Activated T-helper 1 cell treated with anti-CD3 and anti-CD28 coated beads, Interleukin-2, amount 50 U/mL, for 16 hours (primary cell): ENCODE measurements at places on chromosomes 3 and 15.

DNA sequence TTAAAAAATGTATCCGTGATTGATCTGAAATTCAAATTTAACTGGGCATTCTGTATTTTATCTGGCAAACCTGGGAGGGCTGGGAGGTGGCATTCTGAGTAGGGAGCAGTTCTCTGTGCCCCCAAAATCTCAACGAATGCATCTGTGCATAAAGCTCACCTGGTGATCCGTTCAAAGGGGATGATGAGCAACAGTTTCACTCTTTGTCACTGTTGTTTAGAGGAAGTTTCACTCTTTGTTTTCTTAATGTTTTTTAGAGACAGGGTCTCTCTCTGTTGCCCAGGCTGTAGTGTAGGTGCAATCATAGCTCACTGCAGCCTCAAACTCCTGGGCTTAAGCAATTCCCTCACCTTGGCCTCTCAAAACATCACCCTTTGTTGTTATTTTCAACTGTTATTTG is 186.7 kb downstream of the SSR3 start:
- DNase-seq = no peak

GRCh38 chr3:47586746-47587145 is 8.1 kb upstream of the CSPG5 start:
- DNase-seq = no peak

DNA sequence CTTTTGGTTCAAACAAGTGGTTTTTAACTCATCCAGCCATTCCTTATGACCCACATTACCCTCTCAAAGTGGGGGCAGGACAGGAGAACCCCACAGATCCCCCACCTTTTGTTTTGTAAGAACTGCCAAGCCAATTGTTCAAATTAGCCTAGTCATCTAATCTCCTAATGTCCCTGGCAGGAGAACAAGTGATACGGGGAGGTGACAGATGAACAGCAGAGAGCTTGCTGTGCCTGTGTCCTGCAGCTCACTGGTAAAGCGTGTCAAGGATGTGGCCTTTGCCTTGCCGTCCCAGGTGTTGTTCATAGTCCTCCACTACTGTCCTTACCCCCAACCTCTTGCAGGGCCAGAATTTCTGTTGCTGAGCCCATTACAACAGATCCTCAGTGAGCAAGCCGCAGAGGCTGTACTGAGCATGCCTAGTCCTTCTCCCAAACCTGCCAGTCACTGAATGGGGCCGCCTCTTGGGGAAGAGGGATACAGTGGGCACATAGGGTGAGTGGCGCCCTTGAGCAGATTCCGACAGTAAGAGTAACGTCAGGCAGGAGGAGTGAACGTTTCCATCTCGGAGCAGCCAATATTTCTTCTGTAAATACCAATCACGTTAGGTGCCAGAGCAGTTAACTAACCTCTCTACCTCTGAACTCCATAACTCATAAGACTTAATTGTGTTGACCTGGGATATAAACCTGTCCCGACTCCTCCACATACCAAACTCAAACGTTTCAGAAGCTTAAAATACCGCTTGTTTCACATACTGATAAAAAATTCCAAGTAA is 87.4 kb downstream of the ITPR1 start:
- no peak for DNase-seq

GRCh38 chr3:53842436-53843194 is 3.6 kb downstream of the CHDH start:
- DNase-seq = no peak

- DNase-seq = no peak
These were observed 47.0 kb upstream of the RARB start for GRCh38 chr3:25381083-25381482.

GRCh38 chr3:126113733-126114442 is 30.0 kb upstream of the SLC41A3 start:
- no peak for DNase-seq

- no peak for DNase-seq
These were observed 62.7 kb upstream of the SLCO3A1 start for GRCh38 chr15:91790836-91791235.

- DNase-seq = no peak
These were observed 226.0 kb downstream of the ZMAT3 start for GRCh38 chr3:178845420-178846118.

- no peak for DNase-seq
These were observed 10.2 kb downstream of the KBTBD13 start for GRCh38 chr15:65086680-65087111.

DNA sequence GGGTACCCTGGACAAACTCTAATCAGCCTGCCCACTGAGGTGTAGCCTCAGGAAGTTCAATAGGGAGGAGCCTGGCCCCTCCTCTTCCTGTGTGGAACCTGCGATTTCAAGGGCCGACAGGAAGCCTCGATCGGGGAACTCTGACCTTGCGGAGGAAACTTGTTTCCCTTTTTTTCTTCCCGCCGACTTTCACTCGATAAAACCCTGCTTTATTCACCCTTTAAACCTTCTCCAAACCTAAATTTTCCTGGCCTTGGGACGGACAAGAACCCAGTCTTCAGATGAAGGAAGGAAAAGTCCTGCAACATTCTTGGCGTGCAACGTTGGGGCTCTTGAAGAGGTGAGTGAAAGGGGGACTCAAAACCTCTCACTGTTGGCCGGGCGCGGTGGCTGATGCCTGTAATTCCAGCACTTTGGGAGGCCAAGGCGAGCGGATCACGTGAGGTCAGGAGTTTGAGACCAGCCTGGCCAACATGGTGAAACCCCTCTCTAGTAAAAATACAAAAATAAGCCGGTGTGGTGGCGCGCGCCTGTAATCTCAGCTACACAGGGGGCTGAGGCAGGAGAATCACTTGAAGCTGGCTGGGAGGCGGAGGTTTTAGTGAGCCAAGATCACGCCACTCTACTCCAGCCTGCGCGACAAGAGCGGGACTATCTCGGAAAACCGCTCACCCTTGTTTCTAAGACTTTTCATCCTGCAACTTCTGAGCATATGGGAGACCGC is 208.2 kb downstream of the ZNF385D start:
- DNase-seq = no peak

DNA sequence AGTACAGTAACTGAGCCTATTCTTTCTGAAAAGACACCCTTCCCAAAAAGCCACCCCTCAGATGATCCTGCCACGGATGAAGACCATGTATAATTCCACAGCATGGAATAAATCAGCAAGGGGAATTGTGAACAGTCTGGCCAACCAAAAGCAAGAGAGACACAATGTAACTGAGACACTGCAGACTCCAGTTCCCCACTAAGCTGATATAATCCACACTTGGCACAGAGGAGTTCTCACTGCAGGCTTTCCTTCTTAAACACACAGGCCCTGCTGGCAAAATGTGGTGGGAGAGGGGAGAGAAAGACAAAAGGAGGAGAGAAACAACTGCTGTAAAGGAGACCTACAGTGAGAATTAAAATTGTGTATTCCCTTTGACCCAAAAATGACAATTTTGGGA is 12.7 kb downstream of the GPR156 start:
- no peak for DNase-seq

DNA sequence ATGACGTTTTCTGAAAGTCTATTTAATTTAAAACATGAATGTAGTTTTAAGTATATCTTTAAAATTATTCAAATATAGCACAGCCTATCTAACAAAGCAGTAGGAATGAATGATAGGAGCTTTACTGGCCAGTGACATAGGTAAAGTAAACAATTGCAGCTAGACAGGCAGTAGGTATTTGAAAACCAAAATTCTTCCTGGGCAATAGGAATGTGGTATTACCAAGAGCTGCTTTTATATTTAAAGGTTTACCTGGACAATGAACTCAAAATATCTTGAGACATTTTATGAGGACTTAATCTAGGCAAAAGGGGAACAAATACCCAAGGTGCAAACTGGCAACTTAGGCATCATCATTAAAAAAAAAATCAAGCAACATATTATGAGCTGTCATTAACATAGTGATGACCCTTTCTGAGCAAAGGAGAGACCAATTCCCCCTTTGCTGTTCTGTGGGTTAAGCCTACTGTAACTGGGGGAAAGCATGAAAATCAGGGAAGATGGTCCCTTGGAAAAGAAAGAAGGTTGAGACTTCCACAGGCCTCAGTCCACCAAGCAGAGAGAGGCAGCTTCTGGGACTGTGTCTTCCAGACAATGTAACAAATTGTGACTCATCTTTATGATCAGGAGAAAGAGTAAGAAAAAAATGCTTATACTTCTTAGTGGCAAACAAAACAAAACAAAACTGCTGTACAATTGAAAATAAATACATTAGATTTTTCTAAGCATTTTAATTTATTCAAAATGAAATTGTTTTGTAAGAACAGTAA is 12.9 kb downstream of the ISL2 start:
- DNase-seq = no peak
